ENCODE measurements at places on chromosomes 1 and 21.

GRCh38 chr21:35424122-35424521 is 375.0 kb upstream of the RUNX1 start:
- no peak for DNase-seq

DNA sequence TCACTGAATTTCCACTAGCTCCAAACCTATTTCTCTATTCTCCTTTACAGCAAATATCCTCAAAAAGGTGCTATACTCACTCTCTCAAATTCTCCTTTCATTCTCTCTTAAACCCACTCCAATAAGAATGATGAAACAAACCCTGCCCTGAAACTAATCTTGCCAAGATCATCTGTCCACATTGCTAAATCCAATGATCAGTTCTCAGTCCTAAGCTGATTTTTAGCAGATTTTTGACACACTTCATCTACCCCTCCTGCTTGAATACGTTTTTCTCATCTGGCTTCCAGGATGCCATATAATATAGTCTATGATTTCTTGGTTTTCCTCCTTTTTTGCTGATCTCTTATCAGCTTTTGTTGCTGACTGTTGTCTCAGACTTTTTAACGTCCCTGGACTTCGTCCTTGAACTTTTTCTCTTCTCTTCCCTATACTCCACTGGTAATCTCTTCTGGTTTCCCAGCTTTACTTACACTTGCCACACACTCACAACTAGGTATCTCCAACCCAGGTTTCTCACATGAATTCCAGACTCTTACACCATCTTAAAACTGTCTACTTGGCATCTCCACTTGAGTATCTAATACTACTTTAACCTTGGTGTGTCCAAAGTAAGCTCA is 35.3 kb downstream of the RERE start:
- DNase-seq, result no peak

DNA sequence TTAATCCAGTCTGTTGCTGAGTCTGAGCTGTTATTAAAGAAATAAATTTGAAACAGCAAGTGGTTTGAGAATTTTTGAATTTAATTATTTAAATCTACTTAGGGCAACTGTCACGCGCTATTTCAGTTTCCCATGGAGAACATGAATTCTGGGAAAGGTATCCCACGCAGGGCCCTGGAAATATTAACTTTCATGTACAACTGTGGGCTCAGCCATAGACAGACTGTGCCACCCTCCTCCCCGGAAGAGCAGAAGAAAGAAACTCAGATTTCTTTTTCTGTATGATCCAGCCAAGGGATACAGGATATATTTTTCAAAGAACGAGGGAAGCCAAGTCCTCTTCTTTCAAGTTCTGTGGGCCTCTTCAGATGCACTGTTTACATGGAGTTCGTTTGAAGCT is 172.6 kb upstream of the LMO4 start:
- DNase-seq, result no peak

GRCh38 chr1:97907886-97908285 is 12.9 kb downstream of the DPYD start:
- DNase-seq, result no peak

DNA sequence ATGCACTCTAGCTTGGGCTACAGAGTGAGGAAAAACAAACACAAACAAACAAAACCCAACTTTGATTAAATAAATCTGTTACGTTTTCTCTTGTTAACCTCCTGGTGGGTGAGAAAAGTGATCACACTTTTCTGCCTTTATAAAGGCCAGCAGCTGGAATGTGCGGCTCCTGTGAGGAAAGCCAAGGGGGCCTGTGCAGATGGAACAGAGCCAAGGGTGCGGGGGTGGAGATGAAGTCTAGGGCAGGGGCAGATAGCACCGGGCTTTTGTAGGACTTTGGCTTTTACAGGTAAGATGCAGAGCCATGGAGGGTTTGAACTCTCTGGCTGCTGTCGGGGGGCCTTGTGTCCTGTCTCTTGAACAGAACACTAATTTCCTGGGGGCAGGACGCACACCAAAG is 40.7 kb upstream of the GPR37L1 start:
- no peak for DNase-seq

DNA sequence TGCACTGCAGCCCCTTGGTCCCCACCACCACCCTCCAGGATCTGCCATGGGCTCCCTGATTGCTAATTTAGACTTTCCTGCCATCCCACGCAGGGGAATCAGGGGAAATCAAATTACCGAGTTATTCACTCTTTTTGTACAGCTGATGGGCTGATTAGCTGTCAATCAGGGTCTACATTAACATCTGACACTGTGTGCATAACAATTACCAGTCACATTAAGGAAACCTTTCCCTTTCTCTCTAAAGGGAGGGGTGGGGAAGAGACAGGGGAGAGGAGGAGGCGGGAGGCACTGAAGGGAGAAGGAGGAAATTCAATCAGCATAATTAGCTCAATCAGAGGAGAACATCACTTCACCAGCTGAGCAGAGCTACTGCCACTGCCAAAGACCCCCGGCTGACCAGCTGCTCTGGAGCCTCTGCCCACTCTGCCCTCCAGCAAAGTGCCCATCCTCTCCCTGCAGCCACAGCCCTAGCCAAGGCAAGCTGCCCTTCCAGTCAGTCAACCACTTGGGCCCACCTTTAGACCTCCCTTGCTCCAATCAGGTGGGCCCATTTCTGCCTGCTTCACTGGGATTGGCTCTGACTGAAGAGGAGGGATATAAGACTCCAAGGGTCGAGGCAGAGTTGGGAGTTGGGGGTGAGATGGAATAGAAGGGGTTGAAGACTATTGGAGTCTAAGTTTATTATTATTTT is 199.3 kb upstream of the ZC3H12A start:
- DNase-seq, result no peak

DNA sequence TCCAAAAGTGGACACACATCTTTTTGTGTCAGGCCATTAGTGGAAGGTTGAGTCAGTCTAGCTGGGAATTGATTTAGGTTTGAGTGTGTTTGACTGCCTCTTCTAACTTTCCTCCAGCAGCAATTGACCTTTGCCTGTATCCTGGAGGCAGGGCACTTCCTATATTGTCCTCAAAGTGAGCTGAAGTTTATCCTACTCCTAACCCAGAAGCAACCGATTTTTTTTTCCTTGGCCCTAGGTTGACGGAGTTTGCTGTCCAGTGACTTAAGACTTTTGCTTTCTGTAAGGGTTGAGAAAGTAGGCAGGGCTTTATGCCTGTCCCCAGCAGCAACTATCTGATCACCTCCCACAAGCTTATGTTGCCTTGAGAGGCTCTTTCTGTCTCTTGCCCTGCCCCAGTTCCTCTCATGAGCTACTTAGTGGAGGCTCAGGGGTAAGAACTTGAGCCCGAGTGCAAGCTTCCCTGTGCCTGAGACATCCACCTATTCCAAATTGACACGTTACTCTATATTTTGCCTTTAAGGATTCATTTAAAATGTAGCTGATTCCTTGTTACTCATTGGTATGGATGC is 30.9 kb downstream of the SLC35F3 start:
- no peak for DNase-seq

DNA sequence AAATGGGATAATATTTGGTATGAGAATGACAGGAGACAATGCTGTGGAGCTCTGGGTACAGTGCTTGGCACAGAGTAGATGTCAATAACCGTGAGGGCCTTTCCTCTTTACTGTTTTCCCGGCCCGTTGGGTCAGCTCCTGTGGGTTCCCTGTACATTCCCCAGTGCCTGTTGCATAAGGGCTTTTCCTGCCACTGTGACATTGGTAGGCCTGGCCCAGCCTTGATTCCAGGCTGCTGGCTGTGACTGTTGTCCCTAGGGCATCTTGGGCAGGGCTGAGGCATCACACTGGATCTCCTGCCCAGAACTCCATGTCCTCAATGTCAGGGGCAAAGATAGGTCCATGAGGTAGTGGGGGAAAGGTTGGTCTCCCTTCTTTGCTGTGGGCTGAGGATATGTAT is 25.8 kb upstream of the MYCL start:
- DNase-seq, result no peak

- DNase-seq, result no peak
Measured at GRCh38 chr21:35984654-35985361, 75.5 kb downstream of the SETD4 start.

GRCh38 chr1:91406773-91407389 is 2.2 kb upstream of the HFM1 start:
- no peak for DNase-seq

- no peak for DNase-seq
Measured at GRCh38 chr1:228867108-228867950, 132.1 kb downstream of the RHOU start.

DNA sequence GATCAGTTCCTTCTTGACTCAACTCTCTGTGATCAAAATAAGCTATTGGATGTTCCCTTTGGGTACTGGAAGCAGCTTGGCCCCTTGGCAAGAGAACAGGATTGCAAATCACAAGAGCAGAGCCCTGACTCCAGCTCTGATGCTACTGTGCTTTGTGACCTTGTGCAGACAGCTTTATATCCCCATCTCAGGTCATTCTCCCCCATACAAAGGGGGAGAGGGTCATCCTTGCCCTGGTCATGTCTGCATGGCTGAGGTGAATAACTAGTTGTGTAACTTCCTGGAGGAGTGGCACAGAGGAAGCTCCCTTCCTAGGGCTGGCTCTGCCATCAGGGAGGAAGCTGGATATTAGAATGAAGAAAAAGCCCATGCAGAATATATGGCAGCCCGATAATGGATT is 142.9 kb downstream of the DHRS3 start:
- DNase-seq, result no peak

GRCh38 chr1:78650114-78650660 is 556 bp downstream of the IFI44 start:
- DNase-seq, result no peak

DNA sequence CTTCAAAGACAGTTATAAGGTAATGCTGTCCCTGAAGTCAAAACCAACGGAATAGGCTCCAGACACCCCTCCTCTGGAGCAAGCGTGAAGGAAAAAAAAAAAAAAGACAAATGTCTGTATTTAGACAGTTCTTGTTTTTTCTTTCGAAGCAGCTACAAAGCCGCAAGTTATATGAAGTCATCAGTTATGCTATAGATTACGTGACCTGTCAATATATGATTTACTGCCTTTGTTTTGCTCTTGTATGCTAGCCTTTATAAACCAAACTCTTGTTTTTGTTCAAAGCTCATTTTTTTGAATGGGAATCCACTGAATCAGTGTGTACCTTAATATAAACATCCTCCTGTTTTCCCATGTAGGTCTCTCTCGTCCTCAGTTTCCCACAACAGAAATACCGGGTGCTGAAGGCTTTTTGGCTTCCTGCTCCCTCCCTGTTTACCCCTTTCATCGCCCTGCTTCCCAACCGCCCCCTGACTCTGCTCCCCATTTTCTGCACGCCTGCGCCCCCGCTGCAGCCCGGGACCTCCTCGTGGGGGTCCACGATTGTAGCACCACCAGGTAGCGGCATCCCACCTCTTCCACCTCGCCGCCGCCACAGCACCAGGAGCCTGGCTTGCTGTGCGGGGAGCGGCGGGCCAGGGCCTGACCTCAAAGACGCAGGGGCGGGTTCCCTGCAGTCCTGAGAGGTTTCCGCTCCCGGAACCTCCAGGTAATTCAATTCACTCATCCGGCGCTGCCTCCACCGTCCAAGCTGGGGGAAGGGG is 5.2 kb upstream of the ZNF678 start:
- DNase-seq, result no peak

GRCh38 chr1:11990303-11991032 is 10.2 kb downstream of the MFN2 start:
- no peak for DNase-seq

DNA sequence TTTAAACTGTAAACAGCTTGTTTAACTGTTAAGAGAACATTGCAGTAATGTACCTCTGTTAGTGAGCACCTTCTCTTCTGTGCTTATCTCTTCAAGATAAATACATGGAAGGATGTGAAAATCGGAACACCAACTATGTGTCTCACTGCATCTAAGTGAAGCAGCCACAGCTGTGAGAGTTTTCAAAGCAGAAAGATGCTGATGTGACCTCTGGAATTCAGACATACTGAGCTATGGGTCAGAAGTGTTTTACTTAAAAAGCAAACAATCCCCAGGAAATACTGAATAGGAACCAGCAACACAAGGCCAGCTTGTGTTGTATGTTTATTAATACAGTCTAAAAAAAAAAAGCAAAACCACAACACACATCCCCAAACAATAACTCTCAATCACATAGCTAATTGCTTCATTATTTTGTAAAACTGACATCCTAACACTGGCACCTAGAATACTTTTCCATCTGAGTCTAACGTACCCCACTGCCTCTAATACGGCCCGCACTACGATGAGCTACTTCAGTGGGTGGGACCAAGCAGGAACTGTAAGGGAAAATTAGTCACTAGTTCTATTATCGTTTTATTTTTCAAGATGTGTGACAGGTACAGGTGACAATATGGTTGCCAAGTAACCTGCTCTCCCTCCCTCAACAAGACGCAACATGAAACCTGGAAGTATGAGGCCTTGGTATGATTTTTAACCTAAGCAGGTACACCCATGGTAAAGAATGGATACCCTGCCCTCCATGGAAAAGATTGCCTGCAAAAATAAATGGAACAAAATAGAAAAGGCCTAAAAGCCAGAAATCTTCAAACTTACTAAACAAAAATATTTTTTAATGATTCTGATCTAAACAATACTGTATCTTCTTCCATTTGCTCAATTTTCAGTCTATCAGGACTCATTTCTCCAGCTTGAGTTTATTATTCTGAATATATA is 13.9 kb downstream of the ERRFI1 start:
- DNase-seq, result no peak

GRCh38 chr21:33028773-33029384 is 3.1 kb downstream of the OLIG2 start:
- peak; percentile 61 for DNase-seq

DNA sequence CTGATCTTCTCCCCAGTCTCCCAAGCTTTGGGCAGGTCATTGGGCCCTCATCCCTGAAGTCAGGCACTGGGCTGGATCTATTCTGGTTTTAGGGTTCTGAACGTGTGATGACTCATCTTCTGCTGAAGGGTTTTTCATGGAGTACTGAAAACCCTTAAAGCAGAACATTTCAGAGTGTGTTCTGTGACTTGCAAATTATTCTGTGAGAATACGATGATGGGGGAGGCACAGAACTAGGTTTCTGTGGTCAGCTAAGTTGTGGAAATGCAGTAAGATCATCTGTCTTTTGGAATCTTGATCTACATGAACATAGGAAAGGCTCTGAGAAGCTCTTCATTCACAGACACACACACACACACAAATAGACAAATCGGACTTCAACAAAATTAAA is 46.2 kb downstream of the NAV1 start:
- no peak for DNase-seq

- DNase-seq, result no peak
Measured at GRCh38 chr1:240351690-240352089, 260.0 kb downstream of the FMN2 start.

- DNase-seq, result no peak
Measured at GRCh38 chr1:65230731-65231481, 78.4 kb upstream of the DNAJC6 start.

- DNase-seq, result no peak
Measured at GRCh38 chr21:29630441-29630840, 309.4 kb downstream of the GRIK1 start.

GRCh38 chr1:223298701-223299100 is 65.3 kb downstream of the SUSD4 start:
- no peak for DNase-seq

DNA sequence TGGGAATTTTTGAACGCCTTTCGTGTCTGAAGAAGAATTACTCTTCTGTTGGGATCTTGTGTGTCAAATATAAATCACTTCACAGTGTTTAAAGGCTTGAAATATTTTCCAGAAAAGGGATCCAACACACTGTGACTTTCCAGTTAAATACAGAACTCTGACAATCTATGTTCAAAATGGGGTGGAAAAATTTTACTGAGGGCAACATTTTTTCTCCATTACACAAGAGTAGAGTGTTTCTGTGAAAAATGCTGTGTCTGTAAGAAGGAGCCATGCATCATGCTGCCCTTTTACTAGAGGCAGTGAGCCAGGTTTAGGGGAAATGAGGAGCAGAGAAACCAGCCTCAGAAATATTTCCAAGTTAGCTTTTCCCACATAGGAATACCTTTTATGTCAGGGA is 86.5 kb downstream of the VPS13D start:
- no peak for DNase-seq

Data from activated CD4-positive, alpha-beta T cell treated with anti-CD3 and anti-CD28 coated beads for 48 hours (primary cell).